ENCODE measurements at places on chromosomes 7 and 10.

GRCh38 chr7:145211211-145211610 is 375.4 kb upstream of the TPK1 start:
- DNase-seq: no peak

DNA sequence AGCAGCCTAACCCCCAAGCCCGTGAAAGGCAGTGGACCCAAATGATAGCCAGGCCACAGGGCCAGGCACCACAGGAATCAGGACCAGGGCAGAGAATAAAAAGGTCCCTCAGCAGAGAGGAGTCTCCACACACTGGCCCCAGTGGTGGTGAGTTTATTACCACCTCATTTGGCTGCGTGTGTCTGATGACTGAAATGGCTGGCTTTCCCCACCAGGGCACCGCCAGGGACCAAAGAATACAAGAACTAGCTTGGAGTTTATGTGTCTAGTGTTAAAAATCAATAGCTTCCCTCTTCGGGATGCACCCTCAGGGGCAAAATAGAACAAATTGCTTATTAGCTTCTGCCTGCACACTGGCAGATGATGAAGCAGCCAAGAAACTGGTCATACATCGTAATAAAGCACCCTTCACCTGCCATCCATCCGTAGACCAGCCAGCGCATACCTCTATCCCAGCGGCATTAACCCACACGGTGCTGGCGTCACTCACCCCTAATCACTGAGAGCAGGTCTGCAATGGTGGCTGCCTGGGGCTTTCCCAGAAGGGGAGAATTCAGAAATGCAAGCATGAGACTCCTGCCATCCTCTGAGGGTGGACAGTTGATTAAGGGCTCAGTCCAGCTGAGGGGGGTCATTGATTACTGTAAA is 223.7 kb upstream of the ZMIZ1 start:
- DNase-seq: no peak

- no peak for DNase-seq
Measured at GRCh38 chr7:23230641-23231101, 15.9 kb upstream of the GPNMB start.

GRCh38 chr7:116331020-116331419 is 120.7 kb downstream of the TES start:
- DNase-seq: no peak

GRCh38 chr10:92573091-92573797 is 649 bp downstream of the IDE start:
- DNase-seq: no peak

GRCh38 chr10:63644418-63645142 is 123.4 kb downstream of the REEP3 start:
- no peak for DNase-seq

- DNase-seq: no peak
Measured at GRCh38 chr10:78247266-78247665, 213.6 kb downstream of the RPS24 start.

DNA sequence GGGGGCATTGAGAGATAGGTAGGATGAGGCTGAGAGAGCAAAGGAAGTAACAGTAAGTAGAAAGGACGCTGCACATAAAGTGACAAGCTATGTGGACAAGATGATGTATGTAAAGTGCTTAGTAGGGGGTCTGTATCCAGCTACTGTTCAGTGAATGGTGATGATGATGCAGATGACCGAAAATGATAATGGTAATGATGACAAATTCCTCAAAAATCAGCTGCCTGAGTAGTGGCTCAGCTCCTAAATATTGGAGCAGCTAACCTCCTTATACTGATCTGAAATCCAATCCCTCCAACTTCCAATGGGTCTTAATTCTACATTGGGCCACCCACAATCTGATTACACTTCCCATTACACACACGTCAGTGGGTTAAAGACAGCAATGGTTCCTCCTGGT is 27.1 kb upstream of the KCNMA1 start:
- DNase-seq: no peak

- peak; percentile 41 for DNase-seq
Measured at GRCh38 chr7:121083138-121083789, 94.8 kb downstream of the CPED1 start.

DNA sequence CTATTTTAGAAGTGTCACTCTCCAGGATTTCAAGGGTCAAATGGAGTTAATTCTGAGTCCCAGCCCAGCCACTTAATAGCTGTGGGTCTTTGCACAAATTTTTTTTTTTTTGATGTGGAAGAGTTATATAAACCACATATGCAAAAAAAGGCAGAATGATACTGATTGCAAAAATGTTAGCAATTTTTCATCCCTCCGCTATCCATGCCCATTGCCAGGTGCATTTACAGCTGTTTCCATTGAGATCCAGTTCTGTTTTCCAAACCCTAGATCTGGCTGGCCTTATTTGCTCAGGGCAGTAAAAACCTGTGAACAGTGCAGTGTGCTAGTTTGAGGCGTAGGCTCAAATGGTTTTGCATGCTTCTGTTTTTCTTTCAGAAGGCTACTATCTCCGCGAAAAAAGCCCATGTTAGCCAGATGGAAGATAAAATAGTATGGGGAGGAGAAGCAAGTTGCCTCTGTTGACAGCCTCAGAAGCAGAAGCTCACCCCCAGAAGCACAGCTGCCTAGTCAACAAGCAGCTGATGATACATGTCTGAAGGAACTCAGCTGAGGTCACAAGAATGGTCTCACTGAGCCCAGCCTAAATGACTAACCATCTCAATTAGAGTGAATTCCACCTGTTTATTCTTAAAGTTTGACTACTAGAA is 997 bp upstream of the ZNF138 start:
- no peak for DNase-seq

DNA sequence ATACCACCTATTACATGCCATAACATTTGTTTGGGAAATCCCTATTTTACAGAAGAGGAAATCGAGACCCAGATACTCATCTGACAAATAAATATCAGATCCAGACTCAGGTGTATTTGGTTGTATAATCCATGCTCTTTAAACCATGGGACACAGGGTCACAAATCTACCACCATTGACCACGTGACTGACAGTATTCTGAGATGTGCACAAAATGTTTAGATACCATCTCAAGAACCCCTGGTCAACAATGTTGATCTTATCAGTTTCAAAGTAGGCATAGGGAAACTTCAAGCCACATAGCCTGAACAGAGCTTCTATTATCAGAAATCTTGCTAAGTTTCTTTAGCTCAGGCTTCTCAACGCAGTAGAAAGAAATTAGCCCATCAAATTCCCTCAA is 93.6 kb downstream of the ICA1 start:
- DNase-seq: no peak

- DNase-seq: no peak
Measured at GRCh38 chr7:150329331-150330120, 6.2 kb upstream of the ACTR3C start.

DNA sequence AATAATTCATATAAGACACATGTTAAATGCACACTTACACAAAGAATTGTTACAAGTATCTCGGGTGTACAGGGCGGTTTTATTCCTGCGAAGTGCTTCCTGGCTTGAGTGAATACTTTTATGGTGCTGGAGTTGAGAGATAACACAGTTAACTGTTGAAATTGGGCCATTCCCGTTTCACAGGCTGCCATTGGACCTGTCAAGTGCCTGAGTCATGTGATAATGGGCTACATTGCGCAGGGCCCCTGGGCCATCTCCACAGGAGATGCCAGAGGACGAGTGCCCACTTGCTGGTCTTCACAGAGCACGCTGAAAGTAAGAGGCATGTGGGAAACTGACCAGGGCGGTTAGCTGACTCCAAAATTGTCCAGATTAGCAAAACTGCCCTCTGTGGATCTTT is 4.8 kb downstream of the FBH1 start:
- no peak for DNase-seq

GRCh38 chr10:3780771-3781467 is 4.1 kb downstream of the KLF6 start:
- no peak for DNase-seq

DNA sequence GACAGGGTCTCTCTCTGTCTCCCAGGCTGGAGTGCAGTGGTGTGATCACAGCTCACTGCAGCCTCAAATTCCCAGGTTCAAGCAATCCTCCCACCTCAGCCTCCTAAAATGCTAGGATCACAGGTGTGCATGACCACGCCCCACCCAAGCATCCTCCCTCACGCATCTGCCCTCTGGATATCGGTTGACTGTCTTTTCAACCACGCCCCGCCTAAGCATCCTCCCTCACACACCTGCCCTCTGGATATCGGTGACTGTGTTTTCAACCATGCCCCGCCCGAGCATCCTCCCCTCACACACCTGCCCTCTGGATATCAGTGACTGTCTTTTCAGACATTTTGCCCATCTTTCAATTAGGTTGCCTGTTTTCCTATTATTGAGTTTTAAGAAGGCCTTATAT is 140.5 kb downstream of the MAD1L1 start:
- no peak for DNase-seq

- no peak for DNase-seq
Measured at GRCh38 chr7:118245267-118246040, 20.9 kb downstream of the ANKRD7 start.

DNA sequence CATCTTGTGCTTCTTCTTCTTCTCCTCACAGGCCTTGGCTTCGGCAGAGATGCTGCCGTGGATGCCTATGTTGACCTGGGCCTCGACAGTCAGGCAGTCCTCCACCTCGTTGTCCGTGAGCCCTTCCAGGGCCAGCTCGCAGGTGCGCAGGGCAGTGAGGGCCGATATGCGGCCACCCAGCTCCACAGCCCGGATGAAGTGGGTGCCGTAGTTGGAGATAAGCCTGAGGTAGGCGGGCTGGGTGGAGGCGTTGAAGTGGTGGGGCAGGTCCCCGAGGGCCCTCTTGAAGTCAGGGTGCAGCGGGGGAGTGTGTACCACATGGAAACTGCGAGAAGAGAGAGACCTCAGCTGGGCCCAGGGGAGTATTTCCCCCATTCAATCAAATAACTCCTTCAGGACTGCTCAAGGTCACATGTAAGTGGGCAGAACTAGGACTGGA is 3.7 kb downstream of the PRF1 start:
- no peak for DNase-seq

DNA sequence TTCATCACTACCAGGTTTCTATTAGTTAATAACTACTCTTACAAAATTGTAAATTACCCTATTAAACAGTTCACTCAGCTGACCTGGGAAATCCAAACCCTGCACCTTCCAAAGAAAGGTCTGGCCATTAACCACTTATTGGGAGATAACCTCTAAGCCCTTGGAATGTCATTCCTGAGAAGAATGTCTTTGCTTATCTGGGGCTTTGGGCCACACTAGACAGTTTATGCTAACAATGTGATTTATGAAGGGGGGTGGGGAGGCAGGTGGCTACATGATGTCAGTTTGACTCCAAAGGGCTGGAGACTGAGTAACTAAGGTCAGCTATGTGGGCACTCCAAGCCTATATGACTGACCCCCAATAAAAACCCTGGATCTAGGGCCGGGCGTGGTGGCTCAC is 50.7 kb downstream of the AKR1D1 start:
- DNase-seq: no peak

- no peak for DNase-seq
Measured at GRCh38 chr10:118980135-118980865, 49.2 kb upstream of the NANOS1 start.

DNA sequence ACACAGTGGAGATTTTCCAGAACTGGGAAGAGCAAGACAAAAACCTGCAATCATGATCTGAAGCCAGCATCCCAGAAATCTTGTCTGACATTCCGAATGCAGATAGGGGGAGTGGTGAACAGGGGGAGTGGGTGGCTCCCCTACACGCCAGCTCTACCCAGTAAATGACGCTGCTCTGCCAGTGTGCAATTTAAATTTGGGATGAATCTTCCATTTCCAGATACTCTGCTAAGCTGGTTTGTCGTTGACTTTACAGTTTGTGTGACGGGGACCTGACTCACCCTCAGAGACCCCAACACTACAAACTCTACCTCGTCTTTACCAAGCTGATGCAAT is 68.7 kb upstream of the CAMK2B start:
- no peak for DNase-seq

DNA sequence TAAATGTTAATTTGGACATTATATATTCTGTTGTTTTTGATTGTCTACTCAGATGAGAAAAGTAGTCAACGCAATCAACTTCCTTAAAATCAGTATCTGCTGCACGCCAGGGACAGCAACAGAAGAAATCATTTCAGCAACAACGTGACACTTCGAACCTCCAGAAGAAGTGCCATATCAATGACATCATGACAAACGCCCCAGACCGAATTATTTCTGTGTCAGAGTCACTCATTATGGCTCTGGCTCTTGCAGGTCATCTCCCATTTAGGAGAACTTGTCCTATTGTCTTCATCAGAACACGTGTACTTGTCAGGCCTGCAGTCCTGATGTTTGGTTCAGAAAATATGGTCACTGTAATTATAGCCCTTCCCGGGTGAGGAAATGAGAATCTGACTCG is 276.3 kb downstream of the ADARB2 start:
- no peak for DNase-seq

GRCh38 chr7:152949253-152949652 is 189.7 kb downstream of the ACTR3B start:
- DNase-seq: no peak

DNA sequence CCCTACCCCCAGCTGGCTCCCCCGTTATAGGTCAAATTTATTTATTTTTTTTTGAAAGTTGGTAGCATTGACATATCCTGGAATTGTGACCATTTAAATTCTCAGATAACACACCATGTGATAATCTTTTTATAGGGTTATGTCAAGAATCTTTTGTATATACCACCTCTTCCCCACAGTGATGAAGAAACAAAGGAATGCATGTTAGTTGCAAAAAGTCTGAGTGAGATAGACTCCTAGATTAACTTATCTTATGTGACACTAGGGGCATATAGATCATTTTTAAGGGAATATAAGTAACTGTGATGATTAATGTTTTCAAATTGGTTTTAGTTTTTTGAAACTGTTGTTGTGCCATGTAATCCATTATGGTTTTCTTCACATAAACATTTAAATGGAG is 68.3 kb downstream of the MLLT10 start:
- no peak for DNase-seq

GRCh38 chr7:152161171-152161570 is 135.7 kb downstream of the GALNT11 start:
- no peak for DNase-seq

GRCh38 chr7:6268023-6268900 is 4.2 kb downstream of the CYTH3 start:
- DNase-seq: no peak

- DNase-seq: no peak
Measured at GRCh38 chr10:5576780-5577624, 52.2 kb downstream of the CALML3 start.

DNA sequence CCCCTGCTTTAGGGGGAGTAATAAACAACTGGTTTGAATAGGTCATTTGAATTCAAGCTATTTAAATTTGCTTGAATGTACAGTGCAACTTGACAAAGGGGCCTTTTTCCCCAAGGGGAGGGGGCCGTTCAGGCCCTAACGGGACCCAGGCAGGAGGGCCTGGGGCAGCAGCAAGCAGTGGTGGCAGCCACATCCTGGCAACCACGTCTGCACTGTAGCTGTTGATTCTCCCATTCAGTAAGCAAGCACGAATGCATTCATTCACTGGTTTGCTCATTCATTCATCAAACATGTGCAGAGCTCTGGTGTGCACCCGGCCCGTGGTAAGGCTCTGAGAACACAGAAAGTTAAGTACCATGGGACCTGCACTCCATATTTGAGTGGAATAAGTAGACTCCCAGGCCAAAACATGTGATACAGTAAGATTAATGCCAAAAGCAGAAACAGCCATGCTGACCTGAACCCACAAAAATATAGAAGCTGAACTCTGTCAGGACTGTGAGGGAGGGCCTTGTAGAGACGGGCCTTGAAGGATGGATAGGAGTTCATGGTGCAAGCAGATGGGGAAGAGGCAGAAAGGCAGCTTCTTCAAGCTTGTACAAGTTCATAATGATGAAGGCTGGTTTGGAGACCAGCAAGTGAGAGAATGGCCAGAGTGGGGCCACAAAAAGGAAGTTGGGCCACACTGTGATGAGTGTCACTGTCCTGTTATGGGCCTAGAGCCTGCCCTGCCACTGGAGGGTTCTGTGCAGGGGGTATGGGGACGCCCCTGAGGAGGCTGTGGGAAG is 29.3 kb upstream of the C10orf53 start:
- no peak for DNase-seq

GRCh38 chr7:92645114-92646061 is 55.2 kb upstream of the FAM133B start:
- DNase-seq: no peak

Data from HS-27A (cell line).